ENCODE measurements at places on chromosomes 3 and 15. TPM values are rescaled to one million over a fixed set of nuclear protein-coding genes. Genes with fewer than 3 reads are reported as not detected.

DNA sequence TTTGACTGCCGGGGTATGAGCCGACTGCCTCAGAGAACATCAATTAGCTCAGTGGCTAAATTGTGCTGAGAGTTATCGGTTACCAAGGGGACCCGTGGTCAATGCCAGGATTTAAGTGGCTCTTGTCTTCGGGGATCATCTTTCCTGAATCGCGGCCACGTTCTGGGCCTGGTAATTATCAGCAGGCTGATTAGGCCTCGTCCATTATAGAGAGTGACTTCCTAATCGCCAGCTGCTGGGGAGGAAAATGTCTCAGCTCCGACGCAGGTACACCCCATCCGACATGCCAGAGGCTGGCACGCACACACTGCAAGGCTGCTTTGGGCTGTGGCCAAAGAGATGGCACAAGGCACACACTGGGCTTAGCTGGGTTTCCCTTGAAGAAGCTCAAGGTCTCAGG is 10.6 kb downstream of the TRH start:
- no peak for DNase-seq

GRCh38 chr3:31873254-31873820 is 107.7 kb downstream of the OSBPL10 start:
- no peak for DNase-seq

GRCh38 chr3:36693670-36694069 is 70.7 kb downstream of the DCLK3 start:
- no peak for DNase-seq

DNA sequence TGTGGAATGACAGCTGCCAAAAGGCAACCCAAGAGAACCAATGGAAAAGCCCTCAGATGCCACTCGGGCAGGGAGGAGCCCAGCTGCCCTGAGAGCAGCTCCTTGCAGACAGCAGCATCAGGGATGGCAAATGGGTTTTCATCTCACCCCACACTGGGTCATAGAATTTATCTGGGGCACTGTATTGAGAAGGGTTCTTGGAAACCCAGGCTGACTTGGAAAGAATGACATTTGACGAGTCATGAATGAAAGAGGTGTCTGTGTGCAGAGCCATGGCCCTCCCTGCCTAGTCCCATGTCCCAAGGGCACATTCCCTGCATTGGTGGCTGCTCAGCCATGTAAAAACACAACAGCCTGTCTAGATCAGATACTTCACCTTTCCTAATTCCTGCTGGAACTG is 157.9 kb upstream of the BHLHE40 start:
- no peak for DNase-seq

GRCh38 chr15:95840004-95840403 is 490.5 kb upstream of the NR2F2 start:
- no peak for DNase-seq

- no peak for DNase-seq
These were observed 161.2 kb downstream of the MINAR1 start for GRCh38 chr15:79593119-79593869.

DNA sequence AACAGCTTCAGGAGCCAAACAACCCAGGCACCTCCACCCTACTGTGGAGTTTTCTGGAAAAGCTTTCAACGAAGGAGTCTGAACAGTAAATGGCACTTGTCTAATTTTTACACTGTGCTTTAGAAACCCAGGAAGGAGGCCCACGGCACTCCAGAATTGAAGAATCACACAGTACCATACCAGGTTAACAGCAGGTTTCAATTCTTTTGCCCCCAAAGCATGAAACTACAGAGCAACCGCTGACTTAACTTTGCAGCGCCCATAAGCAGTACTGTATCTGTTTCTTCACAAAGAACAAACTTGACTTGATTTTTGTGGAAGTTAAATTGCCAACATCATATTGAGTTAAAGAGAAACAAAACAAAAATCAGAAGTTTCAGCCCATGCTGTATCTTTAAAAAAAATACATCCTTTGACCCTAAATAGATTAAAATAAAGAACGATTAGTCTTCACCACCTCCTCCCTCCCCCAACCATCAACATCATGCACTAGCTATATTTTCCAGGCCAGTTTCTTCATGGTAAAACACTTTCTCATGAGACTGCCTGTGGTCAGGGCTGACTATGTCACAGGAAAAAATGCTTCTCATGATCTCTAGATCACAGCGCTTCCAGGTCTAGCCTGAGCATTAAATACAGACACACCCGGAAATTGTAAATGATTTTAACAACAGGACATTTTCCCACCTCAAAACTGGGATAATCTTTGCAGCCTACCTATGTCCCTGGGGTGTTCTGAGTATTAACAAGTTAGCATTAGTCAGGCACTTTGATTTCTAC is 456.3 kb downstream of the FOXP1 start:
- DNase-seq, result no peak

DNA sequence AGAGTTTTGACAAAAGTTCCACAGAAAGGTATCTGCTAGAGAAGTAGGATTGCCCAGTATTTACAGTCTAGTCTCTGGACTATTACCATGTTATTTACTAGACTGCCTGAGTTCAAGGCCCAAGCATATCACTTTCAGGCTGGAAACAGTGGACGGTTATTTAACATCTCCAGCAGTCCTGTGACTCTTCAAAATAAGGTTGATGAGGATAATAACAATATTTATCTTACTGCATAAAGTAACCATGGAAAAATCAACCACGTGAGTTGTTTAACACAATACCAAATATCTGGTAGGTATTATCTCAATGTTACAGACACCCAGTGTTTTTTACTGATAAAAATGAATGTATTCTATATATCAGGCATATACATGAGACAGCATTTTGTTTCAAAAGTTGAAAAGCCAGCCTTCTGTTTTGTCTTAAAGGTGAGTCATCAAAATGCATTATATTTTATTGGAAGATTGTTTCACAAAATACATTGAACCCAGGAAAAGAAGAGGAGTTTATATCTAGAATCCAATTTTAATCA is 535.8 kb downstream of the TBL1XR1 start:
- DNase-seq, result no peak

DNA sequence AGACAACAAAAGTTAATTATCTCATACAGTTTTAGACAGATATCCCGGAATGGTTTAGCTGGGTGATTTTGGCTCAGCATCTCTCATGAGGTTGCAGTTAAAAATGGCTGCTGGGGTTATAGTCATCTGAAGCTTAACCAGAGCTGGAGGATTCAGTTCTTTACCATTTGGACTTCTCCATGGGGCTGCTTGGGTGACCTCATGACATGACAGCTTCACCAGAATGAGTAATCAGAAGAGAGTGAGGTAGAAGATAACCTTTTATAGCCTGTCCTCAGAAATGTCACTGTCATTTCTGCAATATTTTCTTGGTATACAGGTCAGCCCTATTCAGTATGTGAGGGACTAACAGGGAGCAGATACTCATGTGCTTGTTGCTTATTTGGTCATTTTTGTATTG is 30.9 kb downstream of the TFG start:
- no peak for DNase-seq

GRCh38 chr3:14640157-14640562 is 11.4 kb upstream of the CCDC174 start:
- no peak for DNase-seq

The SLC27A2 gene
- polyA plus RNA-seq, result not detected

The INKA1 gene
- polyA plus RNA-seq, result 15.2 TPM

The PLCD1 gene
- polyA plus RNA-seq, result 4.1 TPM

The MGA gene
- polyA plus RNA-seq, result 15.9 TPM

The CFAP161 gene
- polyA plus RNA-seq, result not detected

The DLL4 gene
- not detected for polyA plus RNA-seq

The ESYT3 gene
- polyA plus RNA-seq, result not detected

The MASP1 gene
- polyA plus RNA-seq, result not detected

The CLDN16 gene
- not detected for polyA plus RNA-seq

The SYNPR gene
- polyA plus RNA-seq, result not detected
